ENCODE measurements at places on chromosomes 12 and 14.

DNA sequence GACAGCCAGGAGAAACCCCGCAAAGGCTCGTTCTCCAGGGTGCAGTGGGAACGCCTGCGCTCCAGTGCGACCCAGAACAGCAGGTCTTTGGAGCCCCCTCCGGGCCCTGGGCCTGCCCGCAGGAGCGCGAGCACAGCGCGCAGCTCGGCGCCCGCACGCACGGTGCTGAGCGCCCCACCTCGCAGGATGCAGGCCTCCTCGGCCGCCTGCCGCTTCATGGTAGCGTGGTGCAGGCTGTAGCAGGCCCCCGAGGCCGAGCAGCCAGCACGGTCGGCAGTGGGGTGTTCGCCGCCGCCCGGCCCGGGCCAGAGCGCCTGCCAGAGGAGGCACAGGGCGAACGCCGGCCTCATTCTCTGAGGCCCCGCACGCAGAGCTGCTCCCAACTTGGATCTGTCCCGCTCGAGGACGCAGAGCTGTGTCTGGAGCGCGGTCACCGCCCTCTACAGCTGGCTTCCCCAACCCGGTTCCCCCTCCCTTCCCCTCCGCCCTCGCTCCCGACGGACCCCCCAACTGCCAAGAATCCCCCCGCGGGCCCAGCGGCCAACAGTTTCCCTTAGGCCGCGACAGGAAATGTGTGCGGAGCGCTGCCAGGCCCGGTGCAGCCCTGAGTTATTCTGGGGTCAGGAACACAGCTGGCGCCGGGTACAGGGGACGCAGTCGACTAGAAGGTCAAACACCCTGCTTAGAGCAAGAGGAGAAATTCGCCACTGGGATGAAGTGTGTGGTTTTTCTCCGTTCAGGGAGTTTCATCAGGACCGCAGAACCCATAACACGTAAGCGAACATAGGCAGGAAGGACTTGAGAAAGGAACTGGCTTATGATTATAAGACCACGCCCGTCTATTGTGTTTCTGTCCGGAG is at the start of gene CLEC14A:
Gene CLEC14A, minus strand, starts transcription at position 421 of the 860 bp plus-strand sequence. Its CDS starts 71 bp downstream, at position 350.
- DNase-seq: no peak

DNA sequence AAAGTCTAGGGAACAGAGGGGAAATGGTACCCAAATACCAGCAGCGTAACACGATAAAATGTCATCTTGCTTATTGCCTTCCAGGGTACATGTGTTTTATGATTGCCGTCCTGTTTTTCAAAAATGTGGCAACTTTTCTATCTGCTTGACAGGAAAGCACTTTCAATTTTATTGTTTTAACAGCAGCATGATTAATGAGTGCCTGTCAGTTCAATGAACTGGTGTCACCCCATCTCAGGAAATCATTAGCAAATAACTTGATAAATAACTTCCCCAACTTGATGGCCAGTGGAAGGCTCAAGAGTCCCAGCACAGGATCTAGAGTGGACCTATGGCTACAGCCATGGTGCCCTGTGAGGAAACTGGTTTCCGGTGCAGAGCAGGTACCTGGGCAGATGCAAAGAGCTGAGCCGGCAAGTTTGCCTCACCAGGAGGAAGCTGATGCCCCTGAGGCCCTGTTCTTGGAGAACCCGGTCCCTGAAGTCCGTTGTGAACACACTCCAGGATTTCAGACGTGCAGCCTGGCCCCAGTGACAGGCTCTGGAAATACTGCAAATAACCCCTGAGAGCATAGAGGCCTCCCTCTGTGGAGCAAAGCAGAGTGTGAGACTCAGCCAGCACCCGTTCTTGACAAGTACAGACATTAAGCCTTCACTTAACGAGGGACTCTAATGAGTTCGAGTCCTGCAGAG is 173.5 kb upstream of the SFSWAP start:
- no peak for DNase-seq

DNA sequence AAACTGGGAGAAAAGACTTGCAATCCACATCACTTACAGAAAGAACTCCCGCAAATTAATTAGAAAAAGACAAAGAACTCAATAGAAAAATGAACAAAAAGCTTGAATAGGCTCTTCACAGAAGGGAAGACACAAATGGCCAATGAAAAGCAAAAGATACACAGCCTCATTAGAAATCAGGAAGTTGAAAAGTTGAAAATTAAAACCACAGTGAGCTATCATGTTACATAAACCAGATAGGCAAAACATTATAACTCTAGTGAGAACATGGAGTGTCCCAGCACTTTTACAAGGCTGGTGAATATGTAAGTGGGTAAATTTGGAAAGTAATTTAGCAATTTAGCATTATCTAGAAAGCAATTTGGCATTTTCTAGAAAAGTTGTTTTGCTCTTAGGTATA is 158.4 kb upstream of the RASSF8 start:
- no peak for DNase-seq

DNA sequence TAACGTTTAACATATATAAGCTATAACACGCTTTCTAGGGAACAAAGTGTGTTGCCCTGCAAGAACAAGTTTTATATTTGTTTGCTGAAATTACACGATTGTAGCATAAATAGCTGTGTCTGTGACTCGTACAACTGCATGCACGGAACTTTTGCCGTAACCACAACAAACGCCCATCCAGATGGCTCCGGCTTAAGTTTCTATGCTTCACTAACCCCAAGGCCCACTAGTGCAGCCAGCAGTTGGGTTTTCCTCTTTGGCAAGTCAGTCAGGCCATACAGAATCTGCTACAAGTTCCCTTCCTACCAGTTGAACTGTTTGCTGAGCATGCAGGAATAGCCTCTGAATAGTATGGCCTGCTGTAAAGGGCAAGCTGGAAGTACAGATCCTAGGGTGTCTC is 12.1 kb downstream of the CSRP2 start:
- no peak for DNase-seq

DNA sequence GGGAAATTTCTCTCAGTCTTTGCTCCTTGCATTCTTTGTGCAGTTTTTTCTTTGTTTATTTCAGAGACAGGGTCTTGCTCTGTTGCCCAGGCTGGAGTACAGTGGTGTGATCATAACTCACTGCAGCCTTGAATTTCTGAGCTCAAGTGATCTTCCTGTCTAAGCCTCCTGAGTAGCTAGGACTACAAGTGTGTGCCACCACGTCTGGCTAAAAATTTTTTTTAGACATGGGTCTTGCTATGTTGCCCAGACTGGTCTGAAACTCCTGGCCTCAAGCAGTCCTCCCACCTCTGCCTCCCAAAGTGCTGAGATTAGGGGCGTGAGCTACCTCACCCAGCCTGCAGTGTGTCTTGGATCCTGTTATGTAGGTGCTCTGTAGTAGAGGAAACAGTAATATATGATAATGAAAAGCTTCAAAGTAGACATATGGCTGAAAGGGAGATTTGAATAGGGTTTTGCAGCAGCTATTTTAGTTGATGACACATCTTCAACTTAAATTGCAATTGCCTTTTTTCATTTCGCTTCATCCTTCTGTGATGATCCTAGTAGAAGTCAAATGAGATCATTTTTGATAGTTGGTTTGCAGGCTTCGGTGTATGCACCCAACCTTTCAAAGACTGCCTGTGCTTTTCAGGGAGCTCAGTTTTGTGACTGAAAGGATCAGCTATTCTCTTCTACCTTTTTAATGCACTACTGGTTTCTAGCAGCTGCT is 75.4 kb downstream of the FUT8 start:
- no peak for DNase-seq

DNA sequence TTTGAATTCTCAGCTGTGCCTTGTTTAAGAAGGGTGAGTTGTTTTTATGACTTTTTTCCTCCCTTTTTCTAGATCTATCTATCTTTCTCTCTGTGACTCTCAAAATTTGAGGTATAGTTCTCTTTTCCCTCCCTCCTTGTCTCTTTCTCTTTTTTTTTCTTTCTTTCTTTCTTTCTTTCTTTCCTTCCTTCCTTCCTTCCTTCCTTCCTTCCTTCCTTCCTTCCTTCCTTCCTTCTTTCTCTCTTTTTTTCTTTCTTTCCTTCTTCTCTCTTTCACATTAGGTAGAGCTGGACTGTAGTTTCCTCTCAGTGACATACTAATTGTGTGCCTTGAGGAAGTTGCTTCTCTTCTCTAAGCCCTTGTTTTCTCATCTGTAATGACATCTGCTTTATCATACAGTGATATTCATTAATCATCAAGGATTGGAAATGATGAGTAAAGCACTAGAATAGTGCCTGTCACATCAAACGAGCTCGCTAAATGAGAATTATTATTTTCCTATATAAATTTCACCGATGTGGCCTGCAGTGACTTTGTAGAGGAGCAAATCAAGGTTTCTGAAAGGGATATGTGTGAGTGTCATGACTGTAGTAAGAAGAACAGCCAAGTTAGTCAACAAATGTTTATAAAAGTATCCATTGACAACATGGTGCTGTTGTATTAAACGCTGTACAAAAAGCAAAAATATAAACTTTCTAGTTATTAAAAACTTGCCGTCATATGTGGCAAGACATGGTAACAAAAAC is 78.9 kb upstream of the SLC38A2 start:
- no peak for DNase-seq

- DNase-seq: no peak
Observed at GRCh38 chr14:67441672-67442071, 29.7 kb upstream of the PLEK2 start.

DNA sequence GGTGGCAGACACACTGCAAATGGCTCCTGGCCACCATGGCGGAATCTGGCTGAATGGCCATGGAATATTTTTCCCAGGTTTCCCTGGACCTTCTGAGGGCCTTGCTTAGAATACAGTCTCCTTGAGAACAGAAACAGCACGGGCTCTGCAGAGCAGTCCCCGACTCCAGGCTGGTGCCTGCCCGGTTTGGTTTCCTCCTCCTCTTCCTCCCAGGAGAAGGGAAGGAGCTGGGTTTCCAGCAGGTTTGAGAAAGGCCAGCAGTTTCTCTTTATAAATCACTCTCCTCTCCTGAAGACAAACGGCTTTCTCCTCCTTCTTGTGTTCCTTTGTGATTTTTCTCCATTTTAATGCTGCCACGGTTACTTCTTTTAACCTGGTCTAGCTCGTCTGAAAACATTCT is 106.8 kb upstream of the RFLNA start:
- DNase-seq: no peak

- DNase-seq: no peak
Observed at GRCh38 chr12:104649921-104650320, 193.2 kb downstream of the CHST11 start.

DNA sequence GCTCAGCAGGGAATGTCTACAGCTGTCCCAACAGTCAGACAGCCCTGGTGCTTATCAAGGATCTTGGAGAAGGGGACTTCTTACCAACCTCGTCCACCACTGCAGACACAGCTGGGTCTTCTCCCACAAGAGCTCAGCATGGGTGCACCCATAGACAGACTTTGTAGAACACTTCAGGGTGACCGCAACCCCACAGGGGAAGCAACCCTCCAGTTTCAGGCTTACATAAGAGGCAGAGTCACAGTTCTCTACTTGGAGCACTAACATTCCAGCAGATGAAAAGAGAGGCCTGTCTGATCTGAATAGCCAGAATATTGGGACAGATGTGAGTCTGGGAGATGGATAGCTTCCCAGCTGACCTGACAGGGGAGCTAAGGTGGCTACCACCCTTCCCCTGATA is 3.5 kb upstream of the CLEC1A start:
- DNase-seq: no peak

DNA sequence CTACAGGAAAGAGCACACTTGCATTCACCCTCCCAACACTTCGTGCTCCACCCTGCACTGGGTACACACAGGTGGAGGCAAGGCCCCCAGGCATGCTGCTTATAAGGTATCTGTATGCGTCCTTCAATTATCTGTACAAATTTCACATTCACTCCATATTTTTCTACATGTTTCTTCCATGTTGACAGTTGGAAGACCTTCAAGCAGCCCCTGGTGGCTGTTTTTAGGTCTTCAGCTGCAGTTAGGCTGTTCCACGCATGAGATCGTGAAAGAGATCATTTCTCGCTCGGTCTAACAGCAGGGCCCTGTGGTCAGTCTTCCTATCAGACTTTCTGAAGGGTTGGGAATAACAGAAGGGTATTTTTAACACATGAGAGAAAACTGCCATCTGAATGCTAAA is 47.1 kb downstream of the PLXNC1 start:
- DNase-seq: no peak

GRCh38 chr12:64700532-64700931 is 58.7 kb downstream of the GNS start:
- no peak for DNase-seq

DNA sequence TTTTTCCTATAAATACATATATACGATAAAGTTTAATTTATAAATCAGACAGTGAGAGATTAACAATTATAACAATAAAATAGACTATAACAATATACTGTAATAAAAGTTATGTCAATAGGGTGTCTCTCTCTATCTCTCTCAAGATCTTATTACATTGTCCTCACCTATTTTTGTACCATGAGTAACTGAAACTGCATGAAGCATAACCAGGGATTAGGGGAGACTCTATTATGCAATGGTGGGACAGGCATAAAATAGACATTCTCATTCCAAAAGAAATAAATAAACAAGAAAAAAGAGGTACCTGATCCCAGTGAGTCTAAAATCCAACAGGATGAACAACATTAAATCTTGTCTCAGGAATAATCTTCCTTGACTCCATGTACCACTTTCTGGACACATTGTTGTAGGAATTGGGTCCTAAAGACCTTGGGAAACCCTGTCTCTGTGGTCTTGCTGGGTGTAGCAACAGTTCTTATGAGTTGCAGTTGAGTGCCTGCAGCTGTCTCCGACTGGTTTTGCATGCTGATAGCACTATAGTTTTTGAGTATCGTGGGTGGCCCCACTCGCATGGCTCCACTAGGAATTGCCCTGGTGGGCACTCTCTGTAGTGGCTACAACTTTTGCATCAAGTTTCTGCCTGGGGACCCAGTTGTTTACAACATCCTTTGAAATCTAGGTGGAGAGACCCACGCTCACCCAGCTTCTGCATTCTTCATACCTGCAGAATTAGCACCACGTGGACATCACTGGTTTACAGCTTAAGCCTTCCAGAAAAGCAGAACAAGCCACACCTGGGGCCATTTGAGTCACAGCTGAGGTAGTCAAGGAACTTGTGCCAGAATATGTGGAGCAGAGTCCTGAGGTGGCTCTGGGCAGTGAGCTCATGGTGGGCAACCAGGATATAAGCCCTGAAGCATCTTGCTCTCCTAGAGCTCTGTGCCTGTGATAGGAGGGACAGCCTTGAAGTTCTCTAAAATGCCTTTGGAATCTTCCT is 204.7 kb downstream of the KITLG start:
- no peak for DNase-seq

DNA sequence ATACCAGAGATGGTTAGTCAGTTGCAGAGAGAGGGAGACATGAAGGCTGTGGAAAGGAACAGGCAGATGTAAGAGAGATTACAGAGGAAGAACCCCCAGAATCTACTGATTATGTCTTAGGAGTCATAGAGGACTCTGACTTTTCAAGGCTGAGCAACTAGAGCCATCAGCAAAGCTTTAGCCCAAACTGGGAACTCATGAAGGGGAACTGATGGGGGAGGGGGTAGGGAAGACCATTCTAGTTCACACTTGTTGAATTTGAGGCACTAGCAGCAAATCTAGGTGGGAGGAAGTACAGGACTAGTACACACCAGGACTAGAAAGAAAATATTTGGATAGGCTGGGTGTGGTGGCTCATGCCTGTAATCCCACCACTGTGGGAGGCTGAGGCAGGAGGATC is 10.1 kb downstream of the LGALS3 start:
- DNase-seq: no peak
